Central memory CD8-positive, alpha-beta T cell (primary cell): ENCODE measurements at places on chromosomes 4 and X.

GRCh38 chr4:11072999-11073398 lies 355.7 kb downstream of the HS3ST1 start:
- no peak overlapping the region for H3K27ac ChIP-seq
- no peaks in the 10 kb centered on the region for H3K27me3 ChIP-seq
- no peak overlapping the region for H3K4me3 ChIP-seq
- DNase-seq, result no peak
- no peaks in the 10 kb centered on the region for H3K36me3 ChIP-seq
- no peaks in the 10 kb centered on the region for H3K4me1 ChIP-seq

GRCh38 chr4:2423066-2423465 lies 4.3 kb downstream of the CFAP99 start:
- H3K27ac ChIP-seq, result no peak overlapping the region
- H3K4me3 ChIP-seq, result no peak overlapping the region
- no peaks in the 10 kb centered on the region for H3K27me3 ChIP-seq
- H3K36me3 ChIP-seq, result peaks cover 9% of the 10 kb centered on the region
- H3K4me1 ChIP-seq, result peaks cover 17% of the 10 kb centered on the region

GRCh38 chr4:48439988-48440387 lies 43.2 kb upstream of the SLC10A4 start:
- no peak overlapping the region for H3K27ac ChIP-seq
- no peak for DNase-seq
- peaks cover 15% of the 10 kb centered on the region for H3K27me3 ChIP-seq
- H3K4me1 ChIP-seq, result no peaks in the 10 kb centered on the region
- H3K4me3 ChIP-seq, result no peak overlapping the region
- H3K36me3 ChIP-seq, result no peaks in the 10 kb centered on the region

DNA sequence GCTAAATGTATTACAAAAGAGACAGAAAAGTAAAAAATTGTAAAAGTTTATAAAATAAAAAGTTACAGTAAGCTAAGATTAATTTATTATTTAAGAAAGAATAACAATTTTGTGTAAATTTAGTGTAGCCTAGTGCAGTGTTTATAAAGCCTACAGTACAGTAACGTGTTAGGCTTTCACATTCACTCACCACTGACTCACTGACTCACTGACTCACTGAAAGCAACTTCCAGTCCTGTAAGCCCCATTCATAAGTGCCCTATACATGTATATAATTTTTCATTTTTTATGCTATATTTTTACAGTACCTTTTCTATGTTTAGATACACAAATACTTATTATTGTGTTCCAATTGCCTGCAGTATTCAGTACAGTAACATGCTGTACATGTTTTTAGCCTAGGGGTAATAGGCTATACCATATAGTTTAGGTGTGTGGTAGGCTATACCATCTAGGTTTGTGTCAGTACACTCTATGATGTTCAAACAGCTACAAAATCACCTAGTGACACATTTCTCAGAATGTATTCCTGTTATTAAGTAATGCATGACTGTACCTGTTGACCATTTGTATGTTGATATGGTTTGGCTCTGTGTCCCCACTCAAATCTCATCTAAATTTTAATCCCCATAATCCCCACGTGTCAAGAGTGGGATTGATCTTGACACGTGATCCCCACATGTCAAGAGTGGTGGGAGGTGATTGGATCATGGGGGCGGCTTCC lies 57.9 kb downstream of the CFAP299 start:
- no peaks in the 10 kb centered on the region for H3K36me3 ChIP-seq
- H3K4me1 ChIP-seq, result no peaks in the 10 kb centered on the region
- no peak overlapping the region for H3K27ac ChIP-seq
- H3K4me3 ChIP-seq, result no peak overlapping the region
- no peak for DNase-seq
- peaks cover 17% of the 10 kb centered on the region for H3K27me3 ChIP-seq

DNA sequence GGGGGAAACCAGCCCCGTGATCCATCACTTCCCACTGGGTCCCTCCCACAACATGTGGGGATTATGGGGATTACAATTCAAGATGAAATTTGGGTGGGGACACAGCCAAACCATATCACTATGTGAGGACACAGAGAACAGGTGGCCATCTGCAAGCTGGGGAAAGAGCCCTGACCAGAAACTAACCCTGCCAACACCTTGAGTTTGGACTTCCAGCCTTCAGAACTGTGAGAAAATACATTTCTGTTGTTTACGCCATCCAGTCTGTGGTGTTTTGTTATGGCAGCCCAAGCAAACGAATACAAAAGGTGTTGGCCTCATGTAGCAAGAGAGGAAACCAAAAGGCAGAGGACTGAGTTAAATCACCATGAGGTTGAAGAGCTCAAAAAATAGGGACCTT lies 169.9 kb upstream of the TENM3 start:
- no peaks in the 10 kb centered on the region for H3K36me3 ChIP-seq
- H3K4me3 ChIP-seq, result no peak overlapping the region
- no peaks in the 10 kb centered on the region for H3K27me3 ChIP-seq
- H3K4me1 ChIP-seq, result no peaks in the 10 kb centered on the region

GRCh38 chrX:46757593-46757992 lies 1.3 kb downstream of the SLC9A7 start:
- peaks cover 1% of the 10 kb centered on the region for H3K27me3 ChIP-seq
- DNase-seq, result no peak
- H3K27ac ChIP-seq, result no peak overlapping the region
- H3K4me3 ChIP-seq, result peak overlapping the region; percentile 82
- H3K36me3 ChIP-seq, result peaks cover 3% of the 10 kb centered on the region

DNA sequence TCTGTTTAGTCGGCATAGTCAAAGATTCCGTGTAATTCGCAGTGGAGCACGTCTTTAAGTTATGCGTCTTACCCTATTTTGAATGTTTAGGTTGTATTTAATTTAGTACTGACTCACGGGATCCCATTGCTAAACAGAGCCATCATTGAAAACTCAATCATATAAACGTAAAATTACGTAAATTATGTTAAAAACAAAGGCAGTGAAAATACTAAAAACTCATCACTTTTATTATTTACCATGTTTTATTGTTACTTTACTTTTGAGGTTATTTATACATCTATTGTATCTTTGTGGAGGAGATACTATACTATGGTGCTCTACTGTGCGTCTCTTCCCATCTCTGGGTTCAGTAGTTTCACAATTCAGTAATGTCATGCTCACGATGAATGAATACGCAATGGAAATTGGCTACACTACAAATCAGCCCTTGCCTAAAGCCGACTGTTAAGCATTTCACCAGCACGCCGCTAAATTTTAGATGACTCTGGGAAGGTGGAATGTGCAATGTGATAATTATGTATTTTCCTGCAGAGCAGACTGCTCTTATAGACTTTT lies 944 bp downstream of the FUNDC2 start:
- peak overlapping the region; percentile 83 for H3K4me3 ChIP-seq
- H3K27me3 ChIP-seq, result no peaks in the 10 kb centered on the region
- H3K36me3 ChIP-seq, result peaks cover 12% of the 10 kb centered on the region
- H3K27ac ChIP-seq, result peak overlapping the region; percentile 91
- no peak for DNase-seq

DNA sequence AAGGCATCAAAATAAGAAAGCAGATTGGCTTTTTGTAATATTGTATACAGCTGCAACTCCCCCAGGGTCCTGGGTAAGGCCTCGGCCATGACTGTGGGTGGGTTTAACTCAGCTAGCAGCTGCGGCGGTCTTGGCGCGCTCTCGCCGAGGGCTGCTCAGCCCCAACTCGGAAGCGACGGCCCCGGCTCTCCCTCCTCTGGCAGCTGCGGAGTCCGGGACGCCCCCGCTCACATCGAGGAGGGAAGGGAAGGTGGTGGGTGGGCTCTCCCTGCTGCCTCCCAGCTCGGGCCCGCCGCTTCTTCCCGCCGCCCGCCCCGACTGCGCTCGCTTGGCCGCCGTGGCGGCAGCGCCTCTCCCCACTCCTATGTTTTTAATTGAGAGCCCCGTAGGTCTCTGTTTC lies 51.2 kb downstream of the GPR50 start:
- DNase-seq, result no peak
- no peak overlapping the region for H3K4me3 ChIP-seq
- no peaks in the 10 kb centered on the region for H3K36me3 ChIP-seq
- H3K27ac ChIP-seq, result no peak overlapping the region

- H3K36me3 ChIP-seq, result no peaks in the 10 kb centered on the region
- H3K4me1 ChIP-seq, result no peaks in the 10 kb centered on the region
- H3K27ac ChIP-seq, result no peak overlapping the region
- peaks cover 12% of the 10 kb centered on the region for H3K27me3 ChIP-seq
Observed at GRCh38 chr4:15188605-15189539, 186.6 kb downstream of the CPEB2 start.

- no peaks in the 10 kb centered on the region for H3K4me1 ChIP-seq
- no peaks in the 10 kb centered on the region for H3K27me3 ChIP-seq
- no peak for DNase-seq
- no peaks in the 10 kb centered on the region for H3K36me3 ChIP-seq
Observed at GRCh38 chr4:40685300-40685699, 55.6 kb upstream of the RBM47 start.

- no peak overlapping the region for H3K4me3 ChIP-seq
- no peaks in the 10 kb centered on the region for H3K36me3 ChIP-seq
- no peaks in the 10 kb centered on the region for H3K27me3 ChIP-seq
- DNase-seq, result no peak
- H3K27ac ChIP-seq, result no peak overlapping the region
Observed at GRCh38 chrX:114710571-114710970, 126.7 kb downstream of the HTR2C start.

- DNase-seq, result no peak
- no peak overlapping the region for H3K27ac ChIP-seq
Observed at GRCh38 chrX:114332766-114333165, 251.1 kb upstream of the HTR2C start.

- no peak for DNase-seq
- H3K36me3 ChIP-seq, result peaks cover 28% of the 10 kb centered on the region
- peak overlapping the region; percentile 68 for H3K27ac ChIP-seq
- no peaks in the 10 kb centered on the region for H3K27me3 ChIP-seq
- peaks cover 17% of the 10 kb centered on the region for H3K4me1 ChIP-seq
Observed at GRCh38 chrX:20181598-20182329, 40.1 kb upstream of the EIF1AX start.

- H3K27ac ChIP-seq, result no peak overlapping the region
- H3K27me3 ChIP-seq, result peaks cover 21% of the 10 kb centered on the region
- no peaks in the 10 kb centered on the region for H3K36me3 ChIP-seq
- no peak overlapping the region for H3K4me3 ChIP-seq
Observed at GRCh38 chr4:169337510-169337909, 66.8 kb upstream of the SH3RF1 start.

DNA sequence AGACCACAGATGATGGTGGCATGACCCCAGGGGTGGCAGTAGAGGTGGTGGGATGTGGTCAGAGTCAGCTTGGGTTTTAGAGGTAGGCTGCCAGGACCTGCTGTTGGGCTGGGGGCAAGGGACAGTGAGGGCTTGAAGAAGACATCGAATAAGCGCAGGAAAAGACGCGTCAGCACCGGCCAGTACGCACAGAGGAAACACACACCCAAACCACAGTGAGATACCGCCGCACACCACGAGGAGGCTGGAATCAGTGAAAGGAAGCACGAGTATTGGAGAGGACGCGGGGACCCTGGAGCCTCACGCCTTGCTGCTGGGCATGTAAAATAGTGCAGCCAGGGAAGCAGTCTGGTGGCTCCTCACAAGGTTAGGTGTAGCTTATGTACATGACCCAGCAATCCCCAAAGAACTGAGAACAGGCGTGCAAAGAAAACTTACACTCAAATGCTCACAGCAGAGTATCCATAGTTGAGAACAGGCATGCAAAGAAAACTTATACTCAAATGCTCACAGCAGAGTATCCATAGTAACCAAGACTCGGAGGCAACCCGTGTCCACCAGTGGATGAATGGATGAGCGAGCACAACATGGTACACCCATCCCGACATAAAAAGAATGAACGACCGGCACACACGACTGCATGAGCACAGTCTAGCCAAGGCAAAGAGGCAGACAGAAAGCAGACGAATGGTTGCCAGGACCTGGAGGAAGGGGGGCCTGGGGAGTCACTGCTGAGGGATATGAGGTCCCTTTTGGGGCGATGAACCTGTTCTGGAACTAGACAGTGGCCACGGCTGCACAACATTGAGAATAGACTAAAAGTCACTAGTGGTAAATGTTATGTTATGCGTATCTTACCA lies 13.3 kb downstream of the PDZD4 start:
- DNase-seq, result peak; percentile 24
- peak overlapping the region; percentile 51 for H3K27ac ChIP-seq
- H3K4me3 ChIP-seq, result peak overlapping the region; percentile 53

DNA sequence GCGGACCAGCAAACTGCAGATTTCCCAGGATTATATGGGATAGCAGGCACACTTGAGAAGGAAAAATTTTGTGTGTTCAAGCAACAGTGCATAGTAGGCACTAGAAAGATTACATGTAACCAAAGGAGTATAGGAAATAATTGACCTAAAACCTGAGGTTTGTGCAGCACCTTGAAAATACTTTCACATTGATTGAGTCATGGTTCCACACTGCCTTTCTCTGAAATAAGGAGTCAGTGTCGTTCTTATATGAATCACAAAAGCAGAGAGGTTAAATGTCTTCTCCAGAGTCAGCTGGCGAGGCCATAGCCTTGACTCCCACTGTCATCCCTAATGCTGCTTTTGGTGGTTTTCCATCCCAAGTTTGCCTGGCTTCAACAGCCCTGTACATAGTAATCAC lies 138.9 kb downstream of the SOWAHB start:
- H3K36me3 ChIP-seq, result no peaks in the 10 kb centered on the region
- H3K27ac ChIP-seq, result no peak overlapping the region
- H3K4me3 ChIP-seq, result no peak overlapping the region
- DNase-seq, result no peak
- H3K27me3 ChIP-seq, result peaks cover 69% of the 10 kb centered on the region
- H3K4me1 ChIP-seq, result no peaks in the 10 kb centered on the region

DNA sequence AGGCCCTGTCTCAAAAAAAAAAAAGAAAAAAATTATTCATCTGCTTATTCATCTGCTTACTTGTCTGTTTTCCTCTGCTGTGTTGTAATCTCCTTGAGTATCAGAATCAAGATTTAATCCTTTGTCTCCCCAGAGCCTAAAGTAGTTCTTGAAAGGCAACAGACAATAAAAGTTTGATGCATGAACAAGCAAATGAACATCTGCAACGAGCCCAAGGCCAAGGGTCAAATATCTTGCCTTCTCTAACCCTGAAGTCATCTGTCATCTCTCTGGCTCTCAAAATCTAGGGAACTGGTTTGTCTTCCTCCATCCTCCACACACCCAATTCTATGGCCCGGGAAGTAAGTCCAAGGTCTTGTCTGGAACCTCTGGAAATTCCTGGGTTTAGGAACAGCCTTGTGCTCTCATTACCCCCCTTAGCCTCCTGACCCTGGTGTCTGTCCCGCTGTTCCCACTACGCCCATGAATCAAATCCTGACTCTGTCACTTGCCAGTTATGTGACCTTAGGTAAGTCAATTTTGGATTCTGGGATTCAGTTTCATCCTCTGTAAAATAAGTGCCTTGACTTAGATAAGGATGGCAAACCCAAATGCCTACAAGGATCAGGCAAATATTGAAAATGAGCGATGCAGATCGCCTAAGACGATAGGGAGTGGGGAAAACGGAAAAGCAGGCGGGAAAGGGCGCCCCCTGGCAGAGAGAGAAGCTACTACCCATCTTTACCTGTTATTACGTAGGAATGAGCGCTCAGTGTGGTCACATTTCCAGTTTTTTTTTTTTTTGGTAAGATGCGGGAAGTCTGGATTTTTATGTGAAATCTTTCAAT lies 102.7 kb upstream of the DHX15 start:
- no peaks in the 10 kb centered on the region for H3K36me3 ChIP-seq
- no peaks in the 10 kb centered on the region for H3K4me1 ChIP-seq
- peaks cover 23% of the 10 kb centered on the region for H3K27me3 ChIP-seq
- no peak overlapping the region for H3K4me3 ChIP-seq

GRCh38 chr4:88002786-88003185 lies 4.6 kb upstream of the PKD2 start:
- H3K27ac ChIP-seq, result no peak overlapping the region
- H3K4me1 ChIP-seq, result peaks cover 8% of the 10 kb centered on the region
- DNase-seq, result no peak
- H3K36me3 ChIP-seq, result no peaks in the 10 kb centered on the region
- no peak overlapping the region for H3K4me3 ChIP-seq
- no peaks in the 10 kb centered on the region for H3K27me3 ChIP-seq
